Stimulated activated CD8-positive, alpha-beta memory T cell treated with anti-CD3 and anti-CD28 coated beads, Interleukin-4, amount 100 ng/mL, for 1 hour (primary cell): ENCODE measurements at places on chromosomes 6 and 20.

GRCh38 chr20:50304923-50305635 lies 114.4 kb downstream of the CEBPB start:
- no peak for DNase-seq

- no peak for DNase-seq
Measured at GRCh38 chr6:10230531-10230930, 184.3 kb downstream of the TFAP2A start.

DNA sequence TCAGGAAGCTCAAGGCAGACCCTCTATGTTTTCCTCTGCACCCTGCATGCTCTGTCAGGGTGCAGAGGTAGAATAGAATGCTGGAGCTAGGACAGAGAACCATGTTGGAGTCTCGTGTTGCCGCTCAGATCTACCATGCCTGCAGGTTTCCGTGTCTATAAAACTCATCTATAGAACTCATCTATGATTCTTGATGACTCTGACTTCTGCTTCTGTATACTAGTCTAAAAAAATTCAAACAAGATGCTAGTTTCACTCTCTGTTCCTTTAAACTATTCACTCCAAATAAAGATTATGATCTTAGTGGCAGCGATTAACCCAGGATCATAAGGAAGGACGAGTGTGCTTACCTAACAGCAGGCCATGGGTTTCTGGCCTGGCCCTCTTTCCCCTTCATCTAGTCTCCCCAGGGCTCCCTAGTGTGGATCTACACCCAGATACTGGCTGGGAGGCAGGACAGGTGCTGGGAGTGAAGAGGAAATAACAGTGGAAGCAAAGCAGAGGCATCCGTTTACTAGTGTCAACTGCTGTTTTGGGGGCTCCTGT lies 162.7 kb upstream of the SUPT3H start:
- DNase-seq, result no peak

GRCh38 chr6:16959789-16960188 lies 142.1 kb upstream of the STMND1 start:
- no peak for DNase-seq

GRCh38 chr6:5112066-5112799 lies 27.1 kb downstream of the PPP1R3G start:
- DNase-seq, result no peak

DNA sequence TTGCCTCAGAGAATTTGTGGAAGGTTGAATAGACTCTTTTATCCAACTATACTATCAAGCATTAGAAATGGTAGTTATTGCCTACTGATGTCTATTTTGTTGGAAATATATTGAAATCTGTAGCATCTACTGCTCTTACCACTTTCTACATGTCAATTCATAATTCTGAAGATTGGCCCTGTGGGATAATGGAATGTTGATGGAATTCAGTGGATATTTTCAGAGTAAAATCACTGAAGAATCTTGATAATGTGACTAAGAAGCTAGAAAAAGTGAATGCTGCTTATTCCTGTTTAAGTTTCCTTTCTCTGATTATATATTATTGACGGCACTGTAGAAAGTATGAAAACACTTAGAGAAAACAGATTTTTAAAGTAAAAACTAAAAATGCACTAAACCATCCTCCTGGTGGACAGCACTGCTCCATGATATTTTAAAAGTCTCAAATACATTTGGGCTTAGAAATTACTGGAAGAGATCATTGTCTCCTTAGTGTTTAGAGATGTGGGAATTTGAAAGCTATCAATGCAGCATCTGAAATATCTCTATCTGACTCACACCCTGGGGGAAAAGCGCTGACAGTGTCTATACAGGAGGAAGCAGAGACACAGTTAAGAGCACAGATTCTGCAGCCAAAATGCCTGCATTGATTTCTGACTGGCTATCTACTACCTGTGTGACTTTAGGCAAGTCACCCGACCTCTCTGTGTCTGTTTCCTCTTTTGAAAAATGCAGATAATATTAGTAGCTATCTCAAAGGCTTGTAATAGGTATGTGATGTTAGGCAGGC lies 37.9 kb upstream of the RCAN2 start:
- no peak for DNase-seq

- DNase-seq, result no peak
Measured at GRCh38 chr20:37273988-37274387, 12.4 kb upstream of the GHRH start.

GRCh38 chr6:160959726-160960435 lies 31.7 kb upstream of the MAP3K4 start:
- DNase-seq, result no peak

DNA sequence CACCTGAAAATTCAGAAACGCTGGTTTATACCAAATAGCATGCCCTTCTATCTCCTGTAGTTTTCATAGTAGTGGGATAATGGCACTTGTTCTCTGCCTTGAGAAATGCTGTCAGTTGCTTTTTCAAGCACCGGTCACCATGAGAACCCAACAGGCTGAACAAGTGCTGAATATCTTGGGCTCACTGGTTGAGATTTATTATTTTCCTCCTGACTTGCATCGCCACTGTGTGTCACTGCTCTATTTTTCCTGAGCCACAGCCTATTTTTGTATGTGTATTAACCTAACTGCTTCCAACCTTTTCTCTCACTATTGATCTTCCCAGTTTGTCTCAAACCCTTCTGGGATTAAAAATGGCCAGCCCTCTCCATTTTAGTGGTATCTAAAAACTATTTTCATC lies 71.9 kb downstream of the OPN5 start:
- DNase-seq, result no peak

- no peak for DNase-seq
Measured at GRCh38 chr6:69980624-69981023, 114.3 kb downstream of the COL19A1 start.

- no peak for DNase-seq
Measured at GRCh38 chr6:64459411-64459944, 823.9 kb downstream of the PHF3 start.

DNA sequence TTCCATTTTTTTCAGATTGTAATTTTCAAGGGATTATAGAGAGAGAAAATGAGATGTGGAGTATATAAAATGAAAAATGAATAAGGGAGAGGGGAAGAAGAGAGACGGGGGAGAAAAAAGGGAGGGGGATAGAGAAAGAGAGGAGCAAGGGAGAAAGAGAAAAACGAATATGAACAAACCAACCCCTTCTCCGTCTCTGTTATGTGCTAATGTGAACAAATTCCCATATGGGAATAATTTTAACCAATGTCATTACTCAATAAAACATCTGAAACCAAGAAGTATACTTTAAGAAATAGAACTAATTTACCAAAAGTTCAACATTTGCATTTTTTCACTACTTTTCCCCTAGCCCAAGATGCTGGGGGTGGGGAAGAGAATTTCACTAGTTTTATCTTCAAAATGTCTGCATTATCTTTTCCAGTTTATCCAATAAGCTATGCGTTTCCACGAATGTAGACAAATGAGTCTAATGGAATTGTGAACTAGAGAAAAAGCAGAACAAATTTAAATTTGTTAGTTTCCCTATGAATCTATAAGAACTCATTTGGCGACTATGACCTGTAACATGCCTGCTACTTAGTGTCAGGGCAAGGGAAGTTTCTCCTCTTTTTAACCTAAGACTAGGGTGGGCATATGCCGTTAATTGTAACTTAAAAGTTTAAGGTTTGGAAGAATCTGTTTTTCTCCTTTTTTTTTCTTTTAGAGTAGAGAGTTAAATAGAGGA lies 286.3 kb downstream of the BTBD9 start:
- no peak for DNase-seq

DNA sequence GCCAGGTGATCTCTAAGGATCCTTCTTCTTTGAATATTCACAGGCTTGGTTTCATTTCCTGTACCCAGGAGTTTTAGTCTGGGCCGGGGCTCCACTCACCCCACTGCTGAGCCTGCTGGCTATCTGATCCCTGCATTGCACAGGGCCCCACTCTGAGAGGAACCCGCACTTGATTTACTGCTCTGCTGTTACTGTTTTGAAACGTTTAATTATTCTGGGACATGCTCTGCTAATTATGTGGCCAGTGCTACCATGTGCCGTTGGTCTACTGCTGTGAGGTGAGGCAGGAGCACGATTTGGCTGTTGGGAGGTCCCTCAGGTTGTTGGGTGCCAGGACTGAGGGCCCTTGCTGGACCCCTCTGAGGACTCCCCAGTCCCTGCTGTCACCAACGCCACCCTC lies 108.7 kb upstream of the SIRPA start:
- DNase-seq, result no peak

GRCh38 chr6:14079433-14079832 lies 38.1 kb upstream of the CD83 start:
- DNase-seq, result no peak

DNA sequence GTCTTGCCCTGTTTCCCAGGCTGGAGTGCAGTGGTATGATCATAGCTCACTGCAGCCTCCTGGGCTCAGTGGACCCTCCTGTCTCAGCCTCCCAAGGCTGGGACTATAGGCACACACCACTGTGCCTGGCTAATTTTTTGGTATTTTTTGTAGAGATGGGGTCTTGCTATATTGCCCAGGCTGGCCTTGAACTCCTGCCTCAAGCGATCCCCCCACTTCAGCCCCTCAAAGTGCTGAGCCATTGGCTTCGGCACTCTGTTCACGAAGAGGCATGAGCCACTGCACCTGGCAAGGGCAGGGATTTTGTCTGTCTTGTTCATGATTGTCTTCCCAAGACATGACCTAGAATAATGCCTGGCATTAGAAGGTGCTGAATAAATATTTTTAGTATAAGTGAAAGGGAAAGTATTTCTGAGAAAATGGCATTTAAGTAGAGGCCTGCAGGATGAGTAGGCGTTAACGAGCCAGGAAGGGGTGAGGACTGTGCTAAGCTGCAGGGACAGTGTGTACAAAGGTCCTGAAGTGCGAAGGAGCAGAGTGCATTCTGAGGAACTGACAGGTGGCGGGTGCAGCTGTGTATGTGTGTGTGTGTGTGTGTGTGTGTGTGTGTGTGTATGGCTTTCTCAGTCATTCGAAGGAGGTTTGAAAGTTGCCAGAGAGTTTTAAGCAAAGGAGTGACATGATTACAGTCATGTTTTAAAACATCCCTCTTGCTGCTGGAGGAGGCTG lies 43.0 kb downstream of the VEGFA start:
- DNase-seq, result no peak

GRCh38 chr6:106773996-106774629 lies 144.7 kb downstream of the QRSL1 start:
- DNase-seq, result no peak

GRCh38 chr6:34928695-34929094 lies 39.6 kb downstream of the ANKS1A start:
- DNase-seq, result no peak

GRCh38 chr6:99780556-99780885 lies 173.9 kb downstream of the PRDM13 start:
- DNase-seq, result no peak

- DNase-seq, result no peak
Measured at GRCh38 chr20:48294942-48295341, 509.7 kb upstream of the SULF2 start.

GRCh38 chr20:7859356-7859802 lies 80.9 kb downstream of the HAO1 start:
- no peak for DNase-seq
